ENCODE measurements at places on chromosomes 5 and 9.

- DNase-seq, result no peak
These were observed 10.4 kb downstream of the FCN2 start for GRCh38 chr9:134891053-134891452.

- no peak for DNase-seq
These were observed 217.8 kb upstream of the RASEF start for GRCh38 chr9:83280790-83281189.

- DNase-seq, result no peak
These were observed 9.7 kb downstream of the OMD start for GRCh38 chr9:92414566-92414965.

DNA sequence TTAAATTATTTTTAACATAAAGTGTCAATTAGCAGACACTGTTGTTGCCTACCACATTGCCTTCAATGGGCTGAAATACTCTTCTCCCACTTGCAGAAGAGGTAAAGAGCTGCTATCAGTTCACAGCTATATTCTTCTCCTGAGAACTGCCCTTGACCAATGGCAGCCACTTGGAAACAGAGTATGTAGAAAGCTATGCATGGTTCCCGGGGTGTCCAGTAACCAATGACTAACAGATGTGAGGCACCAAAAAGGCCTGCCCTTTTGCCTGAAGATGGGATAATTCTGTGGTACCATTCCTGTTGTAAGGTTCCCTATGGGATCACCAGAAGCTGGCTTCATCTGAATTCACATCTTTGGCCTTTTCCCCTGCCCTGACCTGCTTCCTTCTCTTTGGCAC is 181.4 kb upstream of the MAP3K1 start:
- no peak for DNase-seq

- no peak for DNase-seq
These were observed 13.0 kb downstream of the NAIF1 start for GRCh38 chr9:128054087-128054486.

DNA sequence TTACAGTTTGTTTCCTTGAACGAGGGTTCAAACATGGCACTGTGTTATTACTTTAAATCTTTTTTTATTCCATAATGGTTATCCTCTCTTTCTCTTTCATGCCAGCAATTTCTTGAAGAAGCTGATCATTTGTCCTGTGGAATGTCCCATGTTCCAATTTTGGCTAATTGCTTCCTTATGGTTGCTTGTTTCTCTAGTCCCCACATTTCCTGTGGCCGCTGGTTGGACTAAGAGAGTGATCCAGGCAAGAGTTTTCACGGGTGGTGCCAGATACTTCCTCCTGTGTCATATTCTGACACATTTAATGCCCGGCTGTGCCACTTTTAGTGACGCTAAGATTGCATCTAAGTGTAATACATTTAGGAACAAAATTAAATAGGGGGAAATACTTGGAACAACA is 83.8 kb upstream of the FAM169A start:
- no peak for DNase-seq

DNA sequence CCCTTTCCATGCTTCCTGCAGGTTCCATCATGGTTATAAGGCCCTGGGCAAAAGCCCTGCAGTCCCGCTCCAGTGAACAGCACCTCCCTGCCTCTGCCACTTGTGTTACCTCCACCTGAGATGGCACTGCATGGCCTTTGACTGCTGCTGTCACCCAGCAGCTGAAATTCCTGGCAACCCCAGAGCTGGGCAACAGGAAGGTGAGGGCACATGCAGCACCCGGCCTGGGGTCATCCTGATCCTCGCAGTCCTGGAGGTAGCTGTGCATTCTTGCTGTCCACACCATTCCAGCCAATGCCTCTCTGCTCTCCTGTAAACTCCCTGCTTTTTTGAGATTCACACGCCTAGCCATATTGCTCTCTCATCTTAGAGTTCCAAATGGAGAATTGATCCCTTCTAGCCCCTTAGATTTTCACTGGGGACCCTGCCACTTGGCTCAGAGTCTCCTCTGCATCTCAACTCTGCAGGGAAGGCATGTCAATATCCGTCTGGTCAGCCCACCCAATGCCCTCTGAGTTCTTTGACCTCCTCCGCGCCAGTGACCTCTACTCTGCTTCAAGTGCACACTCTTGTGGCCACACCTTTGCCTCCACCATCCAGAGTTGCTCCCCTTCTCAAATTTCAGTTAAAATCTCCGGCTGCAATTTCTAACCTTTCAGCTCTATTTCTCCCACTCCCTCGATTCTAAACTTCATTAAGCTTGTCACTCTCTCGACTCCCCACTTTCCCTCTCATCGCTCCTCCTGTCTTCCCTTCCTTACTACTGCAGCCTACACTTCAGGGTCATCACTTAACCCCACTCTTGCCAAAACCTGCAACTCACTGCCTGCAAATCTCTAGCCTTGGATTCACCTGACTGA is 93.4 kb downstream of the ANKH start:
- DNase-seq, result no peak

DNA sequence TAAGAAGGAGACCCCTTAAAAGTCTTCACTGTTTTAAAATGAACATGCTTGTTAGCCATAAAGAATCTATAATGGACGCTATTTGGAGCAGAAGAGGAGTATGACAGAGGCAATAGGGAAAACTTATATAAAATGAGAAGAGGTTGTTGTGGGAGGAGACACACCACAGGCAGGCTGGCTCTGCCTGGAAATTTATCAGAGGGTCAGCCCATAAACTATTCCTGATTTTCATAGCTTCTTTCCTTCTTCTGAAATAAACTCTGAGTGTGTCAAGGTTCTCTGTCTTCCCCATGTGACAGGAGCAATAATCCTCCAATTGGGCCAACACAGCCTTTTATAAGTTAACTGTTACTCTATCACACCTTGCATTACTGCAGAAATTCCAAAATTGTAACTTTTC is 19.6 kb upstream of the RUSC2 start:
- no peak for DNase-seq

Measured in activated CD8-positive, alpha-beta memory T cell treated with anti-CD3 and anti-CD28 coated beads for 48 hours (primary cell).